ENCODE measurements at places on chromosomes 3 and 15.

DNA sequence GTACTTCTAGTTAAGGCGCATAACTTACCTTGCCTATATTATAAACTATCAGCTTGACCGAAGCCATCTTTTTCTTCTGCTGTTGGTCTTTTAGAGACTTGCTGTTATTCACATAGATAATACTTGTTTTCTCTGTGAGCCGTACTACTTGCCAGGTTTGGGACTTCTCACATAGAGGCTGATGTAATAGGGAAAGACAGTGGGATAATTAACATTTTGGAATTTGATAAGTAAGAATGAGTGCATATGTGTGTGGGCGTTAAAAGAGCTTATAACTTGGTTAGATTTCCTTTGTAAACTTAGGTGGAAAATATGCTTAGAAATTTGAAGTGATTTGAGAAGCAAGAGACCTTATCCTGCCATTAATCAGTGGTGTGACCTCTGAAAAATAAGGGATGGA is 47.8 kb downstream of the FNDC3B start:
- peaks cover 85% of the 10 kb centered on the region for H3K4me1 ChIP-seq
- peak overlapping the region; percentile 90 for H3K27ac ChIP-seq
- H3K36me3 ChIP-seq = 0 out of 2 replicates have a peak, but pooled peaks cover under 1% of the 10 kb centered on the region
- no peaks in the 10 kb centered on the region for H3K27me3 ChIP-seq

GRCh38 chr3:195131176-195131575 is 139.8 kb downstream of the XXYLT1 start:
- peaks cover 8% of the 10 kb centered on the region for H3K4me1 ChIP-seq
- no peaks in the 10 kb centered on the region for H3K27me3 ChIP-seq
- DNase-seq = no peak
- no peak overlapping the region for H3K4me3 ChIP-seq
- H3K36me3 ChIP-seq = no peaks in the 10 kb centered on the region
- no peak overlapping the region for H3K27ac ChIP-seq

GRCh38 chr3:44280631-44281030 is 38.9 kb downstream of the TOPAZ1 start:
- DNase-seq = no peak
- no peak overlapping the region for H3K4me3 ChIP-seq
- no peaks in the 10 kb centered on the region for H3K36me3 ChIP-seq
- H3K27me3 ChIP-seq = no peaks in the 10 kb centered on the region
- no peaks in the 10 kb centered on the region for H3K4me1 ChIP-seq

- H3K27ac ChIP-seq = no peak overlapping the region
- peaks cover 23% of the 10 kb centered on the region for H3K4me1 ChIP-seq
- no peak for DNase-seq
- H3K27me3 ChIP-seq = no peaks in the 10 kb centered on the region
Measured at GRCh38 chr15:33013827-33014445, 180.6 kb downstream of the FMN1 start.

All from MM.1S (cell line).